RPMI8226 (cell line): ENCODE measurements at places on chromosomes 2 and 18.

DNA sequence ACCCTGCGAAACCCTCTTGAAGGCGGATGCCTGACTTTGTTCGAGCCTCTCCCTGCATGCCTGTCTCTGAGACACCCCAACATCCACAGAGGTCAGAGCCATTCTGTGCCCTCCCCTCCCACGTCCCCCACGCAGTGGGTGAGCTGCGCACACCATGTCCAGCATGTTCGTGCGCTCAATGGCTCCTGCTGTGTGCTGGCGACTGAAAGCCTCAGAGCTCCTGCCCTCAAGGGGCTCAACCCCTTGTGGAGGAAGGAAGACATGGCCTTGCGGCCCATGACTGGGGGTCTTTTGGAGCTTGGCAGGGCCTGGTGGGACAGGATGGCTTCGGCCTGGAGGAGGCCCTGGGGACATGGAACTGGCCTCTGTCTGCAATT is 45.7 kb downstream of the ANKMY1 start:
- no peak for DNase-seq

- no peak for DNase-seq
Measured at GRCh38 chr2:109348671-109349502, 219.9 kb downstream of the SH3RF3 start.

DNA sequence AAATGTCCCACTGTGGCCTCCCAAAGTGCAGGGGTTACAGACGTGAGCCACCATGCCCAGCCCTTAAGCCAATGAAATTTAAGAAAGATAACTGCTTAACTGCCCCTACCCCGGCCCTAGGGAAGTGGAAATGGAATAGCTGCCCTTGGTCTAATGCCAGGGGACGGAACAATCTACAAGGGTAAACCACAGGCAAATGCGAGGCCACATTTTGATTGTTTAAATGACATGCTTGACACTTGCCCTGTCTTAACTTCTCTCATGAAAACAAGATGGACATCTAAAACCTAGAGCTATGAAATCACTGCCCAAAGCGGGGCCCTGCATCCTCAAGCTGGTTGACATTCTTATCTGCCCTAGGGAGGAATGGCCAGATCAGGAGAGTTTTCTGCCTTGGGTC is 5.5 kb upstream of the ITSN2 start:
- no peak for DNase-seq

DNA sequence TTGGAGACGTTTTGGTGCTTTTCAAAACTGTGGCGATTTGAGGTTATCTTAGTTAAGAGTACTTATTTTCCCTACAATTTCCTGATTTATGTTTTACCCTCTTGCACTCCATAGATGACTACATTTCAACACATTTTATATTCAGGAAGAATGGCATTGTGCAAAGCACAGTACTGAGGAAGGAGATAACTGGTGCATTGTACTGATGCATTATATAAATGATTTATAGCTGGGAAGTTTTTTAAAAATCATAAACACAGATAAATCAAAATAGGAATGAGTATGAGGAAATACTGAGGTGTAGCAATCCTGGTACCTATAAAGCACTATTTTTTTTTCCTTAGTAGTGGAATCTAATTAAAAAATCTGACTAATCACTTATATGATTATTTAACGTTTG is 5.6 kb downstream of the REL start:
- DNase-seq, result no peak

DNA sequence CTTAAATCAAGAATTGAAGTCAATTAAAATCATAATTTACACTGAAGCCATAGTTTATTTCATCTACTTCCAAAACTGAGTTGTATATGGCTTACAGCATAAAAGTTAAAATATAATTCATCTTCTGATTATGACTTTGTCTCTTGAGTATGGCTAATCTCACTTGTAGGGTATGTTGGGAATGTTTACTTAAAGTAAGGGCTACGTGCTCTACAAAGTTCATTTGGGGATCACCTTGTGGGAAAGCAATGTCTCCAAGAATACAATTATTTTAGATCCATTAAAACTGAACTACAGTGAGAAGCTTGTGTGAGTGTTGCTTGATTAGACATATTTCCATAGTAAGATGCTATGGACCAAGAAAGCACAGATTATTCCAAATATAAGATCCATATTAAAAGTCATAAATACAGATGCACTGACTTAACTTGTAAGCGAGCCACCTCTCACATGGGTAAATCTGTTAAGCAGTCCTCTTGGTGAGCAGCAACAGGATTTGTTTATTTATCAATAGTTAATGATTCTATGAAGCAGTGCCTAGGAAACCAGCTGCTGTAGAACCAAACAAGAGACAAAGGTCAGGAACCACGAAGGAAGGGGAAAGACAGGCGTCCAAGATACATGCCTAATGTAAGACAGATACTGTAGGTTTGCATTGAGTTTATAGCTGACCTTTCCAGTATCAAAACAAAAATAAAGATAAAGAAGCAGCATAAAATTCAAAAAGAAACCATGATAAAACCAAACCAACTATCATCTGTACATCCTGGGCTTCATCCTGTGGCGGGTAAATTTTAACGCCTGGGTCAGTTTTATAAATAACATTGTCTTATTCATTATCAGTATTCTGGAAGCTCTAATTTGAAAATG is 24.8 kb downstream of the DSG4 start:
- DNase-seq, result no peak

GRCh38 chr2:105610576-105611332 is 134.0 kb upstream of the NCK2 start:
- no peak for DNase-seq

DNA sequence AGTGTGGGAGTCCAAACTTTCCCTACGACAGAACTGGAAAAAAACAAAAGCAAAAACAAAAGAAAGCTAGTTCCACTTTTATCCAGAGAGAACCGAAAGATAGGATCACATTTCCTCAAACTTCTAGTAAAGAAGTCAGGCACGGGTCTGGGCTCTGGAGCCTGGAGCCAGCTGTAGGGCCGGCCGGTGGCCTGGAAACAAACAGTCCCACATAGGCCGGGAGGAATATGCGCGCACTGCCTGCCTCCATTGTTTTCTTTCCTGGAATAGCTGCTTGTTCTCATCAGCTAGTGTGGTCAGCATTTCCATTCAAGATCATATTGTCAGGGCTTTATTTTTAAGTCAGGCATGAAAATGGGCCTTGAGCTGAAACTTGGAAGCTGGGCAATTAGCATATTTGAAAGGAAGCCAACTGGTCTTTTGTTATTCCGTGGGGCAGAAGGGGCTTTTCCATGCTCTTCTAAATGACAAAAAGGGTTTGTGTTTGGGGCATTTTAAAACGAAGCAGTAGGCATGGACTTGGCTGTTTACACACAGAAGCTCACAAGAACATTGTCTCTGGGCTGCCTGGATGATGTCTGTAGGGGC is 58.7 kb upstream of the RFX8 start:
- no peak for DNase-seq

GRCh38 chr2:39606585-39606984 is 59.1 kb upstream of the TMEM178A start:
- DNase-seq, result no peak

DNA sequence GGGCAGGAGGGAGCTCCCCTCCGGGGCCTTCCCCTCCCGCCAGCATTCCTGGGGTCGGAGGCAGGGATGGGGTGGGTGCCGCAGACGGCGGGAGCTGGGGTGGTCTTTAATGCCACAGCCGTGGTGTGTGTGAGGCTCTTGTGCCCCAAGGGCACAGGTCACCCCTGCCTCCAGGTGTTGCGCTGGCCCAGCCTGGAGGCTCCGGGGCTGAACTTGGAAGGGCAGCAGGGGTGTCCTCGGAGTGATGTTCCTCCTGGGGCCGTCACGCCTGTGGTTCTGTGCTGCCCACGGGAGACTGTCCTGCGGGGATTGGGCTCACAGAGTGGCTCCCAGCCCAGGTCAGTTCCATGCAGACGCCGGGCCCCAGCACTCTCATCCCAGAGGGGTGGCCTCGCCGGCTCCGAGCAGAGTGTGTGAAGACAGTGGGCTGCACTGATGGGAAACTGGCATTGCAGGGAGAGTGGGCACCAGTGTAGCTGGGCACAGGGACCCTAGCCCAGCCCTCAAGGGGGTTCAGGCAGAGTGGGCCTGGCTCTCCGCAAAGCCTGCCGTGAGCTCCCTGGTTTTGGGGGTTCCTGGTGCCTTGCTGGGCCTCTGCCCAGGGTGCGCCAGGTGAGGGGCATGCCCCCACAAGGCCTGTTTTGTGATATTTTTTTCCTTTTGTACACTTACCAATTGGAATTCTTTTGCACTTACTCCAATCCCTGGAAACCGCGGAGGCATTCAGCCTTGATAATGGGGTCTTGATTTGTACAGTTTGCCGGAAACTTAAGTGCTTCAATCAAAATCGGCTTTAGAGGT is 56.7 kb downstream of the NFATC1 start:
- DNase-seq, result no peak

GRCh38 chr18:23412351-23412964 is 40.6 kb upstream of the RIOK3 start:
- DNase-seq, result no peak

GRCh38 chr2:30949435-30949834 is 142.2 kb upstream of the CAPN13 start:
- no peak for DNase-seq
